Naive thymus-derived CD8-positive, alpha-beta T cell (primary cell): ENCODE measurements at places on chromosomes 16 and 17. TPM values are rescaled to one million over a fixed set of nuclear protein-coding genes. Genes with fewer than 3 reads are reported as not detected.

DNA sequence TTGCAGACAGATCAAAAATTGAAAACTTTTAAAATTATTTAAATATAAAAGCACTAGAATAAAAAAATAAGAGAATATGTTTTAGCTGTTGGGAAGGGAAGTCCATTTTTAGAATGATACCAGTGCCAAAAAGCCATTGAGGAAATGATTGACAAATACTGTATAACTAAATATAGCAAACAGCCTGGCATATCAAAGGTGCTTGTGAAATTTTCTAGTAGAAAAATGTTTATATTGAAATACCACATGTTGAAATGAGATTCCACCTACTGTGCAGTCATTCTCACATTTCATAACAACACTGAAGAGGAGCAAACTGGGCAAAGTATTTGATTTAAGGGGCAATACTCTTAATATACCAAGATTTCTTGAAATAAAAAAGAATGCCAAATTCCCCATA, 183.5 kb downstream of the PHKB start:
- H3K4me1 ChIP-seq = peaks cover 13% of the 10 kb centered on the region
- no peak overlapping the region for H3K4me3 ChIP-seq
- peaks cover 64% of the 10 kb centered on the region for H3K36me3 ChIP-seq
- H3K27ac ChIP-seq = no peak overlapping the region
- no peaks in the 10 kb centered on the region for H3K27me3 ChIP-seq
- DNase-seq = no peak

- H3K4me3 ChIP-seq = no peak overlapping the region
- H3K36me3 ChIP-seq = peaks cover 9% of the 10 kb centered on the region
- peaks cover 22% of the 10 kb centered on the region for H3K4me1 ChIP-seq
- peak overlapping the region; percentile 7 for H3K27ac ChIP-seq
- H3K27me3 ChIP-seq = no peaks in the 10 kb centered on the region
- no peak for DNase-seq
Measured at GRCh38 chr16:50553182-50553710, 5.0 kb downstream of the NKD1 start.

DNA sequence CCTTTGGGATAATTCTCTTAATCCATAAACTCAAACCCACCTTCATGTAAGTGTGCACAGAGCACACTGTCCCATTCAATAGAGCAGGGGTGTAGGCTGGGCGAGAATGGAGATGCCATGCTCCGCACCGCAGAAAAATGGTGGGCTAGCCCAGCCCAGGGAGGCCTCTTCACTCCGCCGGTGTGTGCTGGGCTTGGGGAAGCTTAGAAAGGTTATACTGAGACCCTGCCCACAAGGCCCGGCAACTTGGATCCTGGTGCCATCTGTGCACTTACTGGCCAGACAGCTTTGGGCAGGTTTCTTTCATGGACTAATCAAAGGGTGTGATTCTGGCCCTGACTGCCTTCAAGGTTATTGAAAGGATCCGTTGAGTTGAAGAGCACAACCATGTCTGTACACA, 3.7 kb upstream of the STAT5A start:
- DNase-seq = no peak
- no peaks in the 10 kb centered on the region for H3K27me3 ChIP-seq
- H3K27ac ChIP-seq = no peak overlapping the region
- H3K36me3 ChIP-seq = no peaks in the 10 kb centered on the region

GRCh38 chr17:51088287-51088686, 32.4 kb downstream of the SPAG9 start:
- H3K27me3 ChIP-seq = no peaks in the 10 kb centered on the region
- DNase-seq = no peak
- H3K36me3 ChIP-seq = peaks cover 3% of the 10 kb centered on the region
- no peak overlapping the region for H3K27ac ChIP-seq

GRCh38 chr17:33012522-33013033, 20.9 kb downstream of the SPACA3 start:
- no peaks in the 10 kb centered on the region for H3K4me1 ChIP-seq
- no peak for DNase-seq
- peaks cover 2% of the 10 kb centered on the region for H3K27me3 ChIP-seq

DNA sequence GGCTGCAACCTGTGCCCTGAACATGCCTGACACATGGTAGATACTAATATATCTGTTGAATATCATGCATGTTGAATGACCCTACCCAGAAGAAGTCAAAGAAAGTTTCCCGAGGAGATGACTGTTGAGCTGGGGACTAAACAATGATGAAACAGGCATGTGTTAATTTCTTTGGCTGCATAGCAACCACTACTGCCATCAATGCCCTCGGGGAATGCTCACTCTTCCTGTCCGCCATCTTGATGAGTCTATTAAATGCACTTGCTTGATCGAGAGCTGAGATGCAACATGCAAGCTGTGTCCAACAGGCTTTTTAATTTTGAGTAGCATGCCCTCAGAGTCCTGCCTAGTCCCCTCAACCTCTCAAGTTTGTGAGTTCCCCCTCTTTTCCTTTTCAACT, 31.3 kb downstream of the GRIN2A start:
- H3K27me3 ChIP-seq = peaks cover 24% of the 10 kb centered on the region
- H3K27ac ChIP-seq = no peak overlapping the region
- no peak for DNase-seq
- H3K4me3 ChIP-seq = no peak overlapping the region

GRCh38 chr16:84714028-84714427, 14.2 kb downstream of the USP10 start:
- peak overlapping the region; percentile 79 for H3K27ac ChIP-seq
- H3K27me3 ChIP-seq = no peaks in the 10 kb centered on the region
- H3K36me3 ChIP-seq = peaks cover 47% of the 10 kb centered on the region
- DNase-seq = no peak
- peak overlapping the region; percentile 5 for H3K4me3 ChIP-seq
- H3K4me1 ChIP-seq = peaks cover 81% of the 10 kb centered on the region

DNA sequence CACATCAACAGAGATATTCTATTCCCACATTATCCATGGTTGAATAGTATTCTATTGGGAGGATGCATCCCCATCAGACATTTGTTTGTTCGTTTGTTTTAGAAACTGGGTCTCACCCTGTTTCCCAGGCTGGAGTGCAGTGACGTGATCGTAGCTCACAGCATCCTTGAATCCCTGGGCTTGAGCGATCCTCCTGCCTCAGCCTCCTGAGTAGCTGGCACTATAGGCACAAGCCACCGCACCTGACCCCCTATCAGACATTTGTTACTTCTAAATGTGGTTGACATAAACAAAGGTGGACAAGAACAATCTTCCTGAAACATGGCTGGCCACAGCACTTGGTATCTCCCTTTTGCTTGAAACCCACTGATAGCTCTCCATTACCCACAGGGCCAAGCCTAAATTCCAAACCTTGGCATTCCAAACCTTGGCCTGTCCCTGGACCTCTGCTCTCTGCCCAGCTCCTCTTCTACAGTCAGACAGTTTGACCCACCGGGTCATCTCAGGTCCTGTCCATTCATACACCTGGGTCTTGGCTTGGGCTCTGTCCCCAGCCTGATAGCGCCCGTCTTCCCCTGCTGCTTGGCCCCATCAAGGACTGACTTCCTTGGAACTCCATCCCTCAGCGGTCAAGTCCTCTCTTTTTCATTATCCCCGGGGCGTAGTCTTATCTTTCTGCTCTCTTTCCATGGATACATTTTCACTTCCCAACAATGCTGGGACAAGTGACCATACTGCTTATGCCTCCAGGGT, 1.5 kb upstream of the PRR29 start:
- no peaks in the 10 kb centered on the region for H3K36me3 ChIP-seq
- H3K27me3 ChIP-seq = no peaks in the 10 kb centered on the region
- no peak for DNase-seq
- no peak overlapping the region for H3K4me3 ChIP-seq

DNA sequence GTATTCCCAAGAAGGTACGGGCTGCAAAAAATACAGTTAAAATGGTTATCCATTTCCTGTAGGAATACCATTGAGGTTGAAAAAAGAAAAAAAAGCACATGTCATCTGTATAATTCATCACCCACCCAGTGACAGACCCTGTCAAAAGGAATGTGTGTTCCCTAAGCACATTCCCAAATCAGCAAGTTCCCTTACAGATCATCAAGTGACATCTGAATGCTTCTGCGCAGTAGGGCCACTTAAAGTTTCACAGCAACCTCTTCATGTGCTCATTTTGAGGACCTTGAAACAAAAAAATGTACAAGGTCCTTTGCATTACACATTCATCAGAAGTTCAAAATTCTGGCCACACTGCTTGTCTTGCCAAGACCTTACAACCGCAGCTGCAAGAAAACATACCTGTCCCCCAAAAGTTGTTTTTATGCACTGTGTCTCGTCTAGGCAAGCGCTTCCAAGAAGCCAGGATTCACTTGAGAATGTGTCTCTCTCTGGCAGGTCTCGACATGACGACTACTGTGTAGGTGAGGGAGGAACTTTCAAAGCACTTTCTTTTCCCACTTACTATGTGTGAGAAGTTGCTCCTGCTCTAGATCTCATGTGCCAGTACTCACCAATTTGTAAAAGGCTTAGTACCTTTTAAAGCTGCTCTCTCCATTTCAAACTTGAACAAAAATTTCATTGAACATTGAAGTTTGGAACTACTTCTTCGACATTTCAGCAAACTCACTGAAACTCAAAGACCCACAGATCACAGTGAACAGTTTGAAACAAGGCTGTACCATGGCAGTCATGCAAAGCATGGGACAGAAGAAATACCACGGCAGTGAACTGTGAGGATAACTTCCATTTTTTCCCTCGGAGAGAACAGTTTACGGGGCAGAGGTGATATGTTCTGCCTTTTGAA, 4.3 kb upstream of the POLG2 start:
- H3K27me3 ChIP-seq = no peaks in the 10 kb centered on the region
- peaks cover 46% of the 10 kb centered on the region for H3K4me1 ChIP-seq
- DNase-seq = no peak
- H3K27ac ChIP-seq = peak overlapping the region; percentile 51
- H3K36me3 ChIP-seq = peaks cover 23% of the 10 kb centered on the region

PIPOX gene
- total RNA-seq = 8.7 TPM
